ENCODE measurements at places on chromosomes 12 and 14. TPM values are rescaled to one million over a fixed set of nuclear protein-coding genes. Genes with fewer than 3 reads are reported as not detected.

Gene IL31
- not detected for polyA plus RNA-seq

DNA sequence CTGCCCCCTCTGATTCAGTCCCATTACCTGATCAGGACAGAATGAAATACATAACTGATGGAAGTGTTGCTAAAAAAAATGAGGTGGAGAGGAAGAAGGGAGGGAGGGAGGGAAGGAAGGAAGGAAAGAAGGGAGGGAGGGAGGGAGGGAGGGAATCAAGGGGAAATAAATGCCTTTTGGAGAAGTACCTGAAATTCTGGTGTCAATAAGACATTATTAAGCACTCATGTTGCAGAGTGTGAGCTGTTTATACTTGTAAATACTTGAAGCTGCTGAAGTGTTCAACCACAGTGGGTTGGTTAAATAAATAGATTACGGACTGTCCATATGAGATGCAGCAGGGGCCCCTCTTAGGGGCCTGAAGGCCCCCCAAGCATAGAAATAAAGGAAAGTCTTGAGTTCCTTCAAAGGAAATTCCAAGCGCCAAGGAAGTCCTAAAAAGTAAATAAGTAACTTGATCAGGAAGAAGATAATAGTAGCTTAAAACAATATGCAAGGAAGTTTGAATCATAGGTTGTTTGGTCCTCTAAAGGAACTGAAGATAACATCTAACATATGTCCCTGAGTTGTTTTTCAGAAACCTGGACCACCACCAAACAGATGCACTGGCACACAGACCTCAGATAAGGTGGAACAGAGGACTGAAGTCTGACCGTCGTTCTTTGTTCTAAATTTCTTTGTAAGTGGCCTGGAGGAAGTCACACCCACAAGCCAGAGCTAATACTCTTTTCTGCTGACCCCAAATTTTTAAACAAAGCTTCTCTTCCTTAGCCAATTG lies 110.8 kb downstream of the SEC23A start:
- no peak for DNase-seq

Gene BRAP
- 19.1 TPM for polyA plus RNA-seq

DNA sequence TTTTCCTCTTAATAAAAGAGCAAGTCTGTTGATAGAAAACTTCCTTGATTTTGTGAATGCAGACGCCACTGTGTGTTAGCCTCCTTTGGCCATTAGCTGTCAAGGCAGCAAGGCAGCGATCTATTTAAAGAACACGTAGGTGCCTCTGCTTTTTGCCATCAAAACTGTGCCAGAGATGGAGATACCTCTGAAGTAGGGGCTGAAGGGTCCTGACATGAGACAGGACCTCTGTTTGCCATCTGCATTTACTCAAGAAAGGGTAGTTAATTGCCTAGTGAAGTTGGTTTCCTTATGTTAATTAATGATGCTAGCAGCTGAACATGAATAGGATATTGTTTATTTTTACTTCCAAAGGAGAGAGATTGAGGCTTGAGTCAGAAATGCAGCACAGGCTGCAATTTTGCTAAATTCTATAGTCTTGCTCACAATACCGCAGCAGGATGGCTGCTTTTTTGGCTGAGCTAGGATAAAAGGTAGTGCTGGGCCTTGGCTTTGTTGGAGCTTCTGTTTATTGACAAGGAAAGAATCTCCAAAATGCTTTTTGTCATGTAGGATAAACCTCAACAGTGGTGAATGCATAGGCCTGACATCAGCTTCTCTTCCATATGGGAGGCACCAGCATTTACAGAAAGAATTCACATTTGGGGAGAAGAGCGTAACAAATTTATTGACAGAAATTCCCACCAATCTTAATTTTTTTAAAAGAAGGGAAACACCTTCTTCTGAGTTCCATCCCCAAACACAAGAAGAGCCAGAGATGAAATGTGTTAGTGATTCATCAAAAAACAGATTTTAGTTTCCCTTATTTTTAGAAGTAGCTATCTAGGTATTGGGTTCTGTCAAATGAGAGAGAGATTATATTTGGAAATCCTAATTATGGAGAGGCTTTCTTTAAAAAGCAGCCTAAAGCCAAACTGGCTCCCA lies 13.9 kb upstream of the RPH3A start:
- no peak for DNase-seq

- no peak for DNase-seq
Measured at GRCh38 chr12:49973361-49973830, 649 bp downstream of the AQP6 start.

Gene MYO1A
- polyA plus RNA-seq: 0.15 TPM

Gene FAM181A
- polyA plus RNA-seq: not detected

Gene PTPRR
- polyA plus RNA-seq: 0.79 TPM

Gene OAS2
- 8.0 TPM for polyA plus RNA-seq

DNA sequence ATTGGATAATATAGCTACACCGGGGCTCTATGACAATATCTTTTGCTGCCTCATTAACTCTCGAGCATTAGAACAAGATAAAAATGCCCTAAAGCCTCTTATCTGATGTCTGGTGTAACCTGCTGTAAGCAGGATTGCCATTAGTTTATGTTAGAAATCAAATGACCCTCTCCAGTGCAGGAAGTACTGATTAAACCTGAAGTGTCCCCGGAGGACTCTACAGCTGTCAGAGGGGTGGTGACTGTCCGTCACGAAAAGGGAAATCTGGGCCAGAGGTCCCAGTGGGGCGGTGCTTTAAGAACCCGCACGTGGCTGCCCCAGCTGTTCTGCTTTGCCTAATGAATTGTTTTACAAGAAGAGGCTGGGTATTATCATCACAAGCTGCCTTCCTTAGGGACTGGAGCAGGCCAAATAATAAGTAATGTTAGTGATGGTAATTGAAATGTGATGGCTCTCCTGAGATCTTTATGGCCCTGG lies 55.7 kb downstream of the LIN52 start:
- DNase-seq: no peak

DNA sequence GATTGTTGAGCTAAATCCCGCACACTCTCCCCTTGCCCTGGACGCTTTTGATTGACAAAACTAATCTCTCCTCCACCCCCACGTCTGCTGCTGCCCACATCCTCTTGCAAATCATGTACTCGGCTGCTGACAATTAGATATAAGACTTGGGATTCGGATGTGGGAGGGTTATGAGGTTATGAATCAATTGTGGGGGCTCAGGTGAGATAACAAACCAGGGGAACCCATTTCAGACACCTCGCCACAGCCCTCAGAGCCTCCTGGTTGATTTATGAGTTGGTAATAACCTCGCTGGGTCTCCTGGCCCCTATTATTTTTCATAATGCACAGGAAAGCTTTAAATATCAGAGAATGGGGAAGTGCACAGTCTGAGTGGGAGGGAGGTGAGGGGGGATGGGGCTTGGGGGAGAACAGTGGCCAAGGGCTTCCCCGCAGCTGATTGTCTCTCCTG lies 449.9 kb downstream of the DPF3 start:
- DNase-seq: no peak

Gene PPP1R3E
- 29.2 TPM for polyA plus RNA-seq

DNA sequence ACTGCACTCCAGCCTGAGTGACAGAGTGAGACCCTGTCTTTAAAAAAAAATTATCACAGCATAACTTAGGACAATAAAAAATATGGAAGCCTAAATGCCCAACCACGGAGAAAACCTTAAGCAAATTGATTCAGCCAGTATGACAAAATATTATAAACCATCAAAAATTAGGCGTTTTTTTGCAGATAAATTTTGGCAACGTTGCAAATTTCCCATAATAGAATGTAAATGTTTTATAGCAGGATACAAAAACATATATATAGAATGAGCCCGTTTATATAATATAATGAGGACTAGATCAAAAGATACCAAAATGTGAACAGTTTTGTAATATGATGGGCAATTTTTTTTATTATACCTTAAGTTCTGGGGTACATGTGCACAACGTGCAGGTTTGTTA lies 6.8 kb upstream of the EML5 start:
- no peak for DNase-seq

DNA sequence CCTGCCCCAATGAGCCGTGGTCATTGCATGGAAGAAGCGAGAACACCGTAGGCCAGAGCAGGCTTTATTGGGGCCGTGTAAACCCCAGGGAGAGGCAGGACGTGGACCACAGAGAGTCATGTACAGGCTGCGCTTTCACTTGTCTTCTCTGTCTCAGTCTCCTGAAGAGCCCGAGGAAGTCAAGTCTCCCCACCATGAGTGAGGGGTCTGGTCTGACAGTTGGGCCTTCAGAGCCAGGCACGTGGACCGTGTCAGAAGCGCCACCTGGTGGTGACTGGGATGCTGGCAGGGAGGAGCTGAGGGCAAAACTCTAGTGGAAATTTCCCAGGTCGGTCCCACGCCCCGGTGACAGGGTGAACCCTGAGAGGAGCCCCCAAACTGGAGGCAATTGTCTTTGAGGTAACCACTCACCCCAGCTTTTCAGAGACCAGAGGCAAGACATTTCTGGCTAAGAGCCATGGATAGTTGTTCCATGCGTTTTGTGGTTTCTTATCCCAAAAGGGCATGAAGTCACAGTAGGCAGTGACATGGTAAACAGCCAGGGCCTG lies 17.4 kb downstream of the RPS6KL1 start:
- DNase-seq: no peak

DNA sequence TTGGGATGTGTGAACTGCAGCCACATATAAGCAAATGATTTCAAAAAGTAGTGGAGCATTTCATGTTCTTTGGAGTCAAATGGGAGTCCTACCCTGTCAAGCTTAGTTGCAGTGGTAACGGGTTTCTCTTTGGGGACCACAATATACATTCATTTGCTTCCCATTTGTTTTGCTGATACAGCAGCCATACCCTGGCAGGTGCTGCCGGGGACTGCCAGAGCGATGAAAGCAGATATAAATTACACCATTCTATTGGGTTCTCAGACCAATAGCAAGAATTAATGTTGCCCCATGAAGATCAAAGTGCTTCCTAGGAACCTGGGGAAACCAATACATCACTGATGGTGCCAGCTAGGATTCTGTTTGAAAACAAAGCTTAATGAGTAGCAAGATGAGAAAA lies 1621.5 kb upstream of the FLRT2 start:
- no peak for DNase-seq

Gene KCNH3
- 4.9 TPM for polyA plus RNA-seq

DNA sequence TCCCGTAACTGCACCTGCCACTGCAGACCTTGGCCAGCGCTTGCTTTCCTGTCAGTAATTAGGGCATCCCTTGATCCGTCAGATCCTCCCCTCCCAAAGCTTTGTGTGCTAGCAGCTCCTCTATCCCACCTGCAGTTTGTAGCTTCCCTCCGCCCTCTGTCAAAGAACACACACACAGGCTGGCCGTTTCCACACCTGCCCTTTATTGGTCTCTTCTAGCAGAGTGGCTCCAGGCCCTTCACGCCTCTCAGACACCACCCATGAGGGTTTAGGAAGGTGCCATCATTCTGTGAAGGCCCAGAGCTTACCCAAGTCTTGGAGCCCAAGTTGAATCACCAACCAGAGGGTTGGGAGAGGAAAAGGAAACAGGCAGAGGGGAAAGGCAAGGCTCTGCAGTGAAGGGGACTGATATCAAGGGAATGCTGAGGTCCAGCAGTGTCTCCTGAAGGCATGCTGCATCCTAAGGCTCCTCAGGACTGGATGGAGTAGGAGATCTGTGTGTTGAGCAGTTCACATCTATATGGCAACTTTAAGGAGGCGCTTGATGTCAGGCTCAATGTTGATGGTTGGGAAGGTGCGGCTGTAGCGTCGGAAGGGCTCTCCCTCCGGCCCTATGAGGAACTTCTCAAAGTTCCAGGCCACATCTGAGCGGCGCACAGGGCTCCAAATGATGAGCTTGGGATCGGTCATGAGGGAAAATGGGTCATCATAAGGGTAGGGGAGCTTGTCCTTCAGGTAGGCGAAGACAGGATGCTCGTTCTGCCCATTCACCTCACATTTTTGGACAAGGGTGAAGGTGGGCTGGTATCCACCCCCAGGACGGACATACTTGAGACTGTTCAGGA lies 3.4 kb downstream of the GPX2 start:
- no peak for DNase-seq

- no peak for DNase-seq
Measured at GRCh38 chr12:95114766-95115405, 41.5 kb upstream of the NR2C1 start.

All from left renal pelvis (tissue), 4 donors.